Activated CD8-positive, alpha-beta T cell treated with anti-CD3 and anti-CD28 coated beads, Interleukin-2, amount 10 ng/mL, durations not matched to agents 7 days and 5 days (primary cell): ENCODE measurements at places on chromosomes 6 and 20. TPM values are rescaled to one million over a fixed set of nuclear protein-coding genes. Genes with fewer than 3 reads are reported as not detected.

GRCh38 chr20:20802328-20802727 is 89.9 kb upstream of the RALGAPA2 start:
- H3K27ac ChIP-seq = no peak overlapping the region
- H3K4me3 ChIP-seq = no peak overlapping the region
- H3K27me3 ChIP-seq = peaks cover 3% of the 10 kb centered on the region
- H3K36me3 ChIP-seq = no peaks in the 10 kb centered on the region
- no peaks in the 10 kb centered on the region for H3K4me1 ChIP-seq
- no peak for DNase-seq

- H3K4me3 ChIP-seq = no peak overlapping the region
- H3K36me3 ChIP-seq = no peaks in the 10 kb centered on the region
- H3K27ac ChIP-seq = no peak overlapping the region
- peaks cover 31% of the 10 kb centered on the region for H3K27me3 ChIP-seq
Measured at GRCh38 chr6:107627969-107628368, 138.1 kb downstream of the SOBP start.

- no peak overlapping the region for H3K27ac ChIP-seq
- no peak for DNase-seq
Measured at GRCh38 chr6:130167655-130168054, 55.1 kb downstream of the SAMD3 start.

- no peak for DNase-seq
- peaks cover 2% of the 10 kb centered on the region for H3K4me1 ChIP-seq
- no peak within 1 kb of the TSS for H3K27ac ChIP-seq
- H3K27me3 ChIP-seq = peaks cover 38% of the 10 kb centered on the region
- H3K36me3 ChIP-seq = no peaks in the 10 kb centered on the region
- no peak within 1 kb of the TSS for H3K4me3 ChIP-seq
Measured at GRCh38 chr6:17392978-17393891, at the start of gene CAP2. Gene CAP2 (plus strand): TSS chr6:17393595. CDS start chr6:17421556, 27,961 bp downstream.

- H3K4me1 ChIP-seq = peaks cover 3% of the 10 kb centered on the region
- no peak overlapping the region for H3K4me3 ChIP-seq
- H3K27me3 ChIP-seq = no peaks in the 10 kb centered on the region
- no peak for DNase-seq
- H3K36me3 ChIP-seq = peaks cover 15% of the 10 kb centered on the region
Measured at GRCh38 chr6:110646419-110646698, 168.9 kb downstream of the CDK19 start.

- H3K4me1 ChIP-seq = no peaks in the 10 kb centered on the region
- no peak within 1 kb of the TSS for H3K27ac ChIP-seq
- H3K36me3 ChIP-seq = no peaks in the 10 kb centered on the region
- no peak within 1 kb of the TSS for H3K4me3 ChIP-seq
Measured at GRCh38 chr6:155455766-155456165, at the start of gene NOX3. Gene NOX3 (minus strand): TSS chr6:155455839. CDS start chr6:155455800, 39 bp downstream.

GRCh38 chr6:1763404-1763803 is 153.7 kb downstream of the FOXC1 start:
- H3K4me3 ChIP-seq = no peak overlapping the region
- peaks cover 2% of the 10 kb centered on the region for H3K27me3 ChIP-seq
- no peak for DNase-seq
- no peak overlapping the region for H3K27ac ChIP-seq
- H3K4me1 ChIP-seq = peaks cover 7% of the 10 kb centered on the region

- peaks cover 4% of the 10 kb centered on the region for H3K36me3 ChIP-seq
- H3K27ac ChIP-seq = no peak overlapping the region
- peaks cover 52% of the 10 kb centered on the region for H3K4me1 ChIP-seq
- no peaks in the 10 kb centered on the region for H3K27me3 ChIP-seq
- DNase-seq = no peak
Measured at GRCh38 chr6:42403421-42403820, 48.3 kb downstream of the TRERF1 start.

GRCh38 chr20:38454556-38455473 is 17.8 kb upstream of the RALGAPB start:
- no peak for DNase-seq
- H3K36me3 ChIP-seq = peaks cover 6% of the 10 kb centered on the region
- no peak overlapping the region for H3K27ac ChIP-seq
- H3K27me3 ChIP-seq = peaks cover 6% of the 10 kb centered on the region
- H3K4me1 ChIP-seq = no peaks in the 10 kb centered on the region
- H3K4me3 ChIP-seq = no peak overlapping the region

DNA sequence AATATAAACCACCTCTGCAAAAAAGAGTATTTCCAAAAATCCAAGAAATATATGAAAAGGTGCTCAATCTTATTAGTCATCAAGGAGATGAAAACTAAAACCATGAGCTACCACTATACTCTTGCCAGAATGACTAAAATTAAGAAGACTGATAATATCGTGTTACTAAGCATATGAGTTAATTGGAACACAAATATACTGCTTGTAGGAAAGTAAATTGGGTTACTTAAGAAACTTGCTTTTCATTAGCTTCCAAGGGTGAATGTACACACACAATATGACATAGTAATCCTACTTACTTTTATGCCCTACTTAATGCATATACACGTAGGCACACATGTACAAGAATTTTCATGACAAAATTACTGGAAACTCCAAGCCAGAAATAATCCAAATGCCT is 3.4 kb downstream of the THEMIS start:
- no peak for DNase-seq
- peak overlapping the region; percentile 97 for H3K4me3 ChIP-seq
- peak overlapping the region; percentile 78 for H3K27ac ChIP-seq
- H3K27me3 ChIP-seq = no peaks in the 10 kb centered on the region
- peaks cover 52% of the 10 kb centered on the region for H3K36me3 ChIP-seq

- H3K27ac ChIP-seq = no peak overlapping the region
- H3K4me3 ChIP-seq = no peak overlapping the region
- H3K27me3 ChIP-seq = no peaks in the 10 kb centered on the region
- H3K4me1 ChIP-seq = no peaks in the 10 kb centered on the region
- peaks cover 4% of the 10 kb centered on the region for H3K36me3 ChIP-seq
Measured at GRCh38 chr6:72984981-72985665, 240.2 kb downstream of the KHDC1L start.

DNA sequence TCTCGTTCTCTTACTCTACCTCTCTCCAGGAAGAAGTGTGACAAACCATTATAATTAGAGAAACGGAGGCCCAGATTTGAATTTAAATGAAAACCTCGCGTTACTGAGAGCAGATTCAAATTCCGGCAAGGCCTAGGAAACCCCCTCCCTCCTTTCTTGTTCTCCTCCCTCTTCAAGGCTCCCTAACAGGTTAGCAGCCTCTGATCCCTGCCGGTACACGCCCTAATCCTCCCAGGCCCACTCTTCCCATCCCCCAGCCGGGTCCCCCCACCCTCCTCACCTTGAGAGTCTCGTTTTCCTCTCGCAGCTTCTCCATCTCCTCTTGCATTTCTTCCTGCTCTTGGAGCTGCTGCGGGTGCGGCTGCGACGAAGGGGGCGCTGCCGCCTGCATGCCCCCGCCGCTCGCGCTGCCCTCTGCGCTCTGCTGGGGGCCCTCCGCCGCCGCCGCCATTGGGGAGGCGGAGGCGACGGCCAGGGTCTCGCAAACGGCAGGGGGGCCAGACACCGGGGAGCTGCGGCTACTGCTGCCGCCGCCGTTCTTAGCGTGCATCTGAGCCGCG is 3.8 kb downstream of the MTCL3 start:
- peaks cover 44% of the 10 kb centered on the region for H3K4me1 ChIP-seq
- peaks cover 11% of the 10 kb centered on the region for H3K36me3 ChIP-seq
- DNase-seq = no peak
- peak overlapping the region; percentile 31 for H3K27ac ChIP-seq
- peaks cover 34% of the 10 kb centered on the region for H3K27me3 ChIP-seq
- peak overlapping the region; percentile 85 for H3K4me3 ChIP-seq

DNA sequence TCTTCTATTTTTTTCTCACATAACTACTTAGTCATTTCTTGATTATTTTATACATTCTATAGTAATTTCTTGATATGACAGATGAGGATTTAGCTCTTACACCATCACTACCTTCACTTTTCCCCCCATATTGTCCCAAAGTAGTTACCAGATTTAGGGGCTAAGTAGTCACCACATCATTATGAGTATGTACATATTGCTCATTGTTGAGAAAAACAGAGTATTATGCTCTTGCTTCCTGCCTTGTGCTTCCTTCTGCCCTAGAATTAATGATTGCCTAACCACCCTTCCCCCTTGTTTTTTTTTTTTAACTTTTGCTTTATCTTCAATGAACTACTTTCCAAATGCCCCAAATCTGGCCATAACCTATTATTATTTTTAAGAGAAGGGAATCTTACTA is 6.8 kb upstream of the HLA-B start:
- H3K27me3 ChIP-seq = peaks cover 49% of the 10 kb centered on the region
- H3K27ac ChIP-seq = no peak overlapping the region
- H3K36me3 ChIP-seq = peaks cover 10% of the 10 kb centered on the region
- H3K4me1 ChIP-seq = peaks cover 18% of the 10 kb centered on the region
- no peak overlapping the region for H3K4me3 ChIP-seq
- DNase-seq = no peak

DNA sequence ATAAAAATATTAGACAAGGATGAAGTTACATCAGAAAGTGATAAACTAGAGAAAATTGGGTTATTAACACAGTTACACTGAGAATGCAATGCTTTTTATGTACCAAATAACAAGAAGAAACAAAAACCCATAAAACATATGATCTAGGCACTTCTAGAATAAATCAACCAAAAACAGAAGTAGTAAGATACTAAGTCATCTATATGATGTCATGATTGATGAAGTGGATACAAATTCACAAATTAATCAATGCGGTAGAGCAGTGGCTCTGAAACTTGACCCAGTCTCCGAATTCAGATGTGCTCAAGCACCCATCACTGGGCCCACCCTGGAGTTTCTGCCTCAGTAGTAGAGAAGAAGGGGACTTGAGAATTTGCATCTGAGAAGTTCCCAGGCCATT is 112.1 kb upstream of the SSTR4 start:
- H3K4me3 ChIP-seq = no peak overlapping the region
- no peaks in the 10 kb centered on the region for H3K27me3 ChIP-seq
- DNase-seq = no peak

GRCh38 chr6:118401325-118401975 is 146.6 kb upstream of the PLN start:
- H3K4me1 ChIP-seq = no peaks in the 10 kb centered on the region
- H3K36me3 ChIP-seq = no peaks in the 10 kb centered on the region
- no peak overlapping the region for H3K27ac ChIP-seq
- DNase-seq = no peak

DNA sequence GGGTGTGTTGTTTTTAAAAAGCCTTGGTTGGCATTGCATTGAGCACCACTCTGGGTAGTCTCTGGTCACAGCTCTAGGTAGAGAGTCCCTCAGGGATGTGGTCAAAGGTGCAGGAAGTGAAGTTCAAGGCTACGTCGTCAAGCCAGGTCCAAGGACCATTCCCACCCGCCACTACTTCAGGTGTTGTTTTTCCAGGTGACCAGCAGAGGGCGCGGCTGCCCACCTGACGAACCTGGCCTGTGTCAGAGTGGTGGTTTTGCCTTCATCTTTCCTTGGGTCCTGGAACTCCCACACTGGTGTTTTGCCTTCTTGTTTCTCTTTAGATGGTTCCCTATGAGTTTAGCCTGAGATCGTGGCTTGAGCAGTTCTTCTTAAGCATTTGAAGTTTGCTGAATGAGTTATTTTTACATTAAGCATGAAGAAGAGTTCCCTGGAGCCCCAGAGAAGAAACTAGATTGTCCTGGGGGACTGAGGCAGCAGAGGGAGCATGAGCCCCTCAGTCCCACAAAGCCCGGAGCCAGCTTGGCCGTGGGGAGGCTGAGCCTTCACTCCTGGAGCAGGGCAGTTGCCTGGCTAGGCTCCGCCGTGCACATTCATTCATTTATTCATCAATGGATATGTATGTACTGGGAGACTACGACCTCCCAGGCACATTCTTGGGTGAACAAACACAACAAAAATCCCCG is 5.6 kb upstream of the PHACTR3 start:
- H3K4me1 ChIP-seq = no peaks in the 10 kb centered on the region
- peaks cover 45% of the 10 kb centered on the region for H3K27me3 ChIP-seq
- H3K27ac ChIP-seq = no peak overlapping the region
- DNase-seq = peak; percentile 59
- H3K36me3 ChIP-seq = no peaks in the 10 kb centered on the region

DNA sequence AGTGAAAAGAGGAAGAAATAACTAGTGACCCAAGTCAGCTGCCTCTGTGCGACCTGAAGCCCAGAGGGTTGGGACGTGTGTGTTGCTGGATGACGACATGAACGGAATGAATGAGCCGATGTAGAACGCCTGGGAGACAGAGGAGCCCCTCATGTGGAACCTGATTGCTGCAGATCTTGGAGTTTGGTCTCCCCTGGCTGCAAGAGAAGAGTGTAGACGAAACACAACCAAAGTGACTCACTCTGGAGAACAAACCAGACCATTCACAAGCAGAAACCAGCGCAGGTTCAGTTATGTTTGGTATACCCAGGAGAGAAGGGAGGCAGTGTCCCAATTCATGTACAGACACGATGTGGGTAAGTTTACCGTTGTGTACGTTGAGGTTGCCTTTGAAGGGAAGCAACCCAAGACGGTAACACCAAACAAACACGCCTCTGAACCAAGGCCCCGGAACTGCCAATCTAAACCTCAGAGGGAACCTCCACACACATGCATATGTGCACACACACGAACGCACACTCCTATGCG is 265.9 kb downstream of the BMP7 start:
- no peaks in the 10 kb centered on the region for H3K27me3 ChIP-seq
- H3K36me3 ChIP-seq = no peaks in the 10 kb centered on the region
- H3K4me1 ChIP-seq = no peaks in the 10 kb centered on the region
- no peak overlapping the region for H3K27ac ChIP-seq
- no peak for DNase-seq
- no peak overlapping the region for H3K4me3 ChIP-seq

DNA sequence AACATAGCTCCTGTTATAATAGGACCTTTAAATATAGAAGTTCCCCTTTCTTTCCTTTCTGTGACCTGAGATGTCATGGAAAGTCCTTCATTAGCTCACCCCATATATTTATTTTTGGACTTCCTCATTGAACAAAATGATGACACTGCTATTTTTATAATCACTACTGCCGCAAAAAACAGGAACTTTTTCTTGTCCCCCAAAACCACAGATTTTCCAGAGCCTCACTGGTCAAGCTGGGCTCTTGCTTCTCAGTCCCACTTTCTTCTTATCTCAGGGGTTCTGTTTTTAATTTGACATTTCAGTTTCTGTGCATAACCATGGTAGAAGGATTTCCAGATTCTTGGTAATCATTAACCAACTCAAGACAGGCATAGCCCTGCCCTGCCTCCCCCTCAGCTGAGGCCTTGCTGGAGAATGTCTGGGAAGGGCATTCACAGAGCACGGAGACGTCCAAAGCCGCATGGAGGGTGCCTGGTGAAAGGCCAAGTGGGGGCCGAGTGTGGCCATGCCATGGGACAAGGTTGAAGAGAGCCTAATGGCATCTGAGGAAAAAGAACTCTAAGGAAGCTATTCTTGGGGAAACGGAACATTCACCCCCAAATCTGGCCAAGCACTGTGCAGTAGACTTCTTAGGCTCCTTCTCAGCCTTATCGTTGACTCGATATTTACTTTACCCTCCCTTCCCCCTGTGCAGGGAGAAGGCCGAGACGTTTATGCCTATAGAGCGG is 73.7 kb downstream of the EDN1 start:
- H3K4me3 ChIP-seq = no peak overlapping the region
- no peaks in the 10 kb centered on the region for H3K36me3 ChIP-seq
- H3K4me1 ChIP-seq = no peaks in the 10 kb centered on the region

Gene ULBP3
- total RNA-seq = 1.8 TPM

Gene DSTN
- total RNA-seq = 59.0 TPM

Gene RSPO4
- total RNA-seq = not detected

Gene GTSF1L
- total RNA-seq = not detected

Gene HLA-DQB1
- 13.4 TPM for total RNA-seq

Gene SCGN
- total RNA-seq = not detected
